ENCODE measurements at places on chromosomes 5 and 9.

DNA sequence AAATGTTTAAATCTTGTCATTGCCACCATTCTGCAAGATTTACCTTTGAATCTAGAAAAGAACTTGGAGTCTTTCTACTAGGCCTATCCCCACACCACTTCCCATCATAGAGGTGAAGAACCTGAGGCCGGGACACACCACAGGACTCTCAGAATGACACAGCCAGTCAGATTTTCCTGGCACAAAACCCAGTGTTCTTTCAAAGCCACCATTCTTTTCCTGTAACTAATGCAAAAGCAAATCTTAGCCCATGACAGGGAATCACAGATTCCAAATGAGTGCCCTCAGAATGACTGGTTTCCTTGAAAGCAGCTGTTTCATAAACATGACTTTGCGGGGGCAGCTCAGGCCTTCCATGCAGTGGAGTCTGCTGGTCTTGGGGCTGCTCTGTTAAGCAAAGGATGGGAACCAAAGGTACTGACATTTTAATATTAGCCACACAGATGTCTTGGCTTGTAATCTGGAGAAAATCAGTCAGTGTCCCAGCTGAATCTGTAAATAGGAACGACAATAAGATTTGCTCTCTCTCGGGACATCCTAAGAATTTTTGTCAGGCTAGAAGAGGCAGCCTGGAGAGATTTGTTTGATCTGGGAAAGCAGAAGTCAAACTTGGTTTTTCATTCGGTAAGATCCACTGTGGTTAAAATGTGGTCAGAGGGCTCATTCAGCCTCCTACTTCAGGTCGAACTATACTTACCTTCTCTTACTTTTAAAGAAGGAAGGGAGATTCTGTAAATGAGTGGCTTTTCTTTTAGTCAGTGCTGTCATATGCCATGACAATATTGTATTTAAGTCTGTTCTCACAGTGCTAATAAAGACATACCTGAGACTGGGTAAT lies 115.1 kb downstream of the PALM2AKAP2 start:
- DNase-seq: no peak

- DNase-seq: no peak
Observed at GRCh38 chr5:97635553-97635952, 452.5 kb upstream of the RIOK2 start.

DNA sequence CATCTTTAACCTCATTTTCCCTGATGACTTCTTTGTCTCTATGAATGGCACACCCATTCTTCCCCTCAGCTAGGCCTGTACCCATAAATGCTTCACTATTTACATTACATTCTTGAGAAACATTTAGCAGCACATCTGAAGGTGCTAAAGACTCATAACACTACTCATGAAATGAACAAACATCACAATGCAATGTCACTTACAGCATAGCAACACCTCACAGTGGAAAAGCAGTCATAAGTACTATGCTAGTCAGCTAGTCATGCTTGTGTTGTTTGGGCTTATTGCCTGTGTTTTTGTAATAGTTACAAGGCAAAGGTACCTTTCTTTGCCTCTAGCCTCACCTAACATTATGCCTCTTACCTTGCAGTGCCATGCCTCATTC lies 228.9 kb downstream of the KIAA0825 start:
- no peak for DNase-seq

DNA sequence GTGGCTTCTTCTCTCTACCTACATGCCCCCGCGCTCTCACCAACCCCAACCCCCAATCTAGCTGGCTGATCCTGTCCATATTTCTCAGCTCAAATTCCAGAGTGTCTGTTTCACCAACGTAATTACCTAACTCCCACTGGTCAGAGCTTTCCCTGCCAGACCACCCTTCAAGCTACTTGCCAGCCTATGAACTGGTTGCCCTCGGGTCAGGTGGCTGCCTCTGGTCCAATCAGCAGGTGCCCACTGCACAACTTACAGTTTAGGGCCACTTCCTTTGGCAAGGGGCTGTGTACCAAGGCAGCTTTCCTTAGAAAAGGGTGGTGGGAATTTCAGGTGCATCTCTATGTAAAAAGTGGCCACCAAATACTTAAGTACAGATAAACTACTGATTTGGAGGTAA lies 92.2 kb upstream of the SLC30A5 start:
- no peak for DNase-seq

GRCh38 chr5:124580925-124581737 lies 165.3 kb downstream of the ZNF608 start:
- no peak for DNase-seq

DNA sequence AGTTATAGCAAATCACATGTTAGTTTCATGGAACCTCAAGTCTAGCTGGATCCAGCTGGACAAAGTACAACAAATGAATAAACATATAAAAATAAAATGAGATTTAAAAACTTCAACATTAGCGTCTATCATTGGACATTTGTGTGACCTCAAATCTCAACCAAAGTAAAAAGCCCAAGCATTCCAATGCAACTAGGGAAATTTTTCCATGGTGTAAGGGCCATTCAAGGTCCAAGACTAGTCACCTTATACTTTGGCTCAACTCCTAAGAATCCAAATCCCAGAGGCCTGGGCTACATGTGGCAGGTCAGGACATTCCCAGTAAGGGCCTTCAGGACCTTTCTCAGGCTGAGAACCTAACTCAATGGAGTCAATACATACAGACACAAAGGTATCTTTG lies 137.4 kb upstream of the DMAC1 start:
- DNase-seq: no peak

DNA sequence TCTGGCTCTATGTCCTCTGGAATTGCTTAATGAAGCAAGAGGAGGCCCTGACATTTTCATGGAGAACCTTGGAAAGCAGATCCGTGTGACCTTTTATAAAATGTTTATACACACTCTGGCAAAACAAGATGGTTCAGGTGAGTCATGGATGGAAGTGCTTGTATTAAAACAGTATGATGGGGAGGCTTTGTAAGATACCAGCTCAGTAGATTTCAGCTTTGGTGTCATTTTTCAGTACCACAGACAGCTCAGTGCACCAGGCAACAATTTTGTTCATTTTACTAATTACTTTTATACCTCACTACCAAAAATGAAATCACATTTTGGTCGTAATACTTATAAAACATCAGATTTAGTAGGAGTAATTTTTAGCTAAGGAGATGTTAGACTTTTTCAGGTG lies 5.2 kb downstream of the KCNN2 start:
- no peak for DNase-seq

- DNase-seq: no peak
Observed at GRCh38 chr9:95086564-95086955, 230.9 kb downstream of the FANCC start.

DNA sequence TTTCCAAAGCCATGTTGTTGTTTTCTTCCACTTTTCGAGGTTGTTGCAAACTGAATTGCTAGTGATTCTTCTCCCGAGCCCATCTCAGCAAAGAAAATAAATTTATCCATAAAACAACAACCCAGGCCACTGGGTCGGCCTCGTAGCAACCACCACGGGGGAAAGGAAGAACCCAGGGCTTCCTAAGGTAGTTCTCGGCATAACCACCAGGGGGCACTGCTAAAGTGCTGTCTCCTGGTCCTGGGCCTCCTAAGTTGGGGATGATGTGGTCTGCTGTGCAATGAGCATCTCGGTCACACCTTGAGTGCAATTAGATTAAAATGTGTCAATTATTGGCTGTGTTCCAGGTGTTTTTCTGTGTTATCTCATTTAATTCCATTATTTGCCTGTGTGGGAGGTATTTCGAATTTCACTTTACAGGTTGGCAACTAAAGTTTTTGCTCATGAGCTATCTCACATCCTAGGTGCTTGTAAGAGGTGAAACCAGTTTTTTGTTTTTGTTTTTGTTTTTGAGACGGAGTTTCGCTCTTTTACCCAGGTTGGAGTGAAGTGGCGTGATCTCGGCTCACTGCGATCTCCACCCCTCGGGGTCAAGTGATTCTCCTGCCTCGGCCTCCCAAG lies 102.8 kb upstream of the DAP start:
- DNase-seq: peak; percentile 11

- DNase-seq: no peak
Observed at GRCh38 chr5:111855356-111855755, 98.4 kb upstream of the NREP start.

DNA sequence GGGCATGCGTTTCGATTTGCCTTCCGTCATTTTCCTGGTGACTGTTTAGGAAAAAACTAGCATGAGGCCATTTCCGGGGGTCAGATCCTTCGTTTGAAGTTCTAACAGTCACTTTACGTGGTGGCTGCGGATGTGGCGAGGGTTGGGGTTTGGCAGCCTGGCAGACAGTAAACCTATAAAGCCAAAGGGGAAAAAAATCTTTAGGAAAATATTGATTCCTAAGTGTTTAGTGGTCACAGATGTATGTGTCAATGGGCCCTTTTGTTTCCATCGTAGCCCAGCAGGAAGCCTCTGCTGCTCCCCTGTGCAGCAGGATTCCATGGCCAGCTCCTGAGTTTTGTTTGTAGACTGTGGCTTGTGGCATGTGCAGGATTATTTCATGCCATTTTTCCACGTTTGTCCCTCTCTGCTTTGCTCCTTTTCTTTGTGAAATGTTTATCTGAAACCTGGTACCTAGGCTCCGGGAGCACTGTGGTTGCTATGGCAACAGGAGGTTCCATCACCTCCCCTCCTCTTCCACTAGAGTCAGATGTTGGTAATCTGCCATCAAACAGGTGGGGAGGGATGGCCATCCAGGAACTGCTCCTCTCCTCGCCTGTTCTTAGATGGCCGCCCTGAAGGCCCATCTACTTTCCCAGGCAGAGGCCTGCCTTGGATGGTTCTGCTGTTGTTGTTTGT lies 202.3 kb downstream of the AOPEP start:
- peak; percentile 9 for DNase-seq

GRCh38 chr5:90983711-90984124 lies 399.4 kb downstream of the ARRDC3 start:
- DNase-seq: no peak

DNA sequence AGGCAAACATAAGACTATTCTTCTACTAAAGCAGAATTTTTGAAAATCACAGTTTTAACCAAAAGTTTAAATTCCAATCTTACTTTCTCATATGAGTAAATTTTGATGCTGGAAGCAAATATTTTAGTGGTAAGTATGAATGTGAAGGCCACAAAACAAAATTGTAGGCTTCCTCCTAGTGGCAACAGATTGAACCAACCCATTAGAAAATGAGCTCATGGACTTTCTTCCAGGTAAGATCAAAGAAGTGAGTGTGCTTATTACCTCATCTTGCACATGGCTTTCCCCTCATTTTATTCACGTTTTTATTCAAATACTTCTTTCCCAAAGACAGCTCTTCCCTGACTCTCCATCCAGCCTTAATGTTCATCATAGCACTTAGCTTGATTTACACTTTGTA lies 16.5 kb upstream of the RLN2 start:
- no peak for DNase-seq

DNA sequence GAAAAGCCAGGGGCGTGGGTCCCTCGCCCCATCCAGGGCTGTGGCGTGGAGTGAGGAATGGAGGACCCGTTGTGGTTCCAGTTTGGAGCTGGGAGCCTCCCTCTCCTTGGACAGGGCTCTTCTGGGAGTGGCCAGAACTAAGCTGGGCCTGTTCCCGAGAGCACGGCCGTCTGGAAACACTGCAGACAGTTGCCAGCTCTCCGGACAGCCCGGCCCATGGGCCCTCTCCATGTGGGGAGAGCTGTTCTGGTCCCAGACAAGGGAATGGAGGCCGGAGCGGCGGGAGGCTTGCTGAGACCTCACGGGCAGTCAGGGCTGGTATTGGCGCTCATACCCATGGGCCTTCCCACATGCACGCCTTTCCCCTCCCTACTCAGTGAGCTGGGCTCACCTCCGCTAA lies 45.2 kb upstream of the FCN2 start:
- no peak for DNase-seq

DNA sequence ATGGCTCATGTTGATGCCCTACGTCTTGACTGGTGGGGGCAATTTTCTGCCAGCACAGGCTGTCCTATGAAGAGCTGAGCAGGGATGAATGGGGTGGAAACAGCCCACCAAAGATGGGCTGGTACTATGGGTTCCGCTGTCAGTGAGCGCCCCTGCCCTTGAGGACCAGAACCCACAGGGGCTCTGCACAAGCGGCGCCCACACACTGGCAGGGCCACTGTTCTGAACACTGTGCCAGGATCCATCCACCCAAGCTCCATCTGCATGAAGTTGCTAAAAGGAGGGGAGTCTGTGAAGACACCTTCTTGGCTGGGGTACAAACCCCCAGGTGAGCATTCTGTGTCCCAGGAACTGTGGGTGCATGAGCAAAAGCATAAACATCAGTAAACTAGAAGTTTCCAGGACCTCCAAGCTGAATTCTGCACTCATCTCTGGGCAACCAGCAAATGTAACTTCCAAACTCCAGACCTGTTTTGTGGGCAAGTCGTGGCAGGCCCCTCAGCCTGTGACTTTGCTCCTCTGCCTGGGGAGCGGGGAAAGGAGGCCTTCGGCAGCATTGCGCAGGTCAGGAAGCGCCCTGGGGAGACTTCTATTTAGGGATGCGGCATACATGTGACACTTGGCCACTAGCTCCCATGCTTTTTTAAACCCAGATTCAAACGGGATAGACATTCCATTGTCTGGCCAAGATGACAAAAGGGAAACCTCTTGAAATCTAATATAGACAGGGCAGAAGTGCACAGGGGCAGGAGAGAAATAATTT lies 48.9 kb downstream of the PTPN3 start:
- DNase-seq: peak; percentile 16

DNA sequence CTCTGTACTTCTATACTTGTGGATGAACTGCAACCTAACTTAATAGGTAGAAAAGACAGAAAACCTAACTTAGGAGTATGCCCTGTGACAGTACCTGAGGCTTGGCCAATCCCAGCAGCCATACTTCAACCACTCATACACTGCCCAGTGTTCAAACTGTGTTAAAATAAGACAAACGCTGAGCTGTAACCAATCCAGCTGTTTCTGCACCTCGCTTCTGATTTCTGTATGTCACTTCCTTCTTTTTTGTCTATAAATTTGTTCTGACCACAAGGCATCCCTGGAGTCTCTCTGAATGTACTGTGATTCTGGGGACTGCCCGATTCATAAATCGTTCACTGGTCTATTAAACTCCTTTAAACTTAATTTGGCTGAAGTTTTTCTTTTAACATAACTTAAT lies 41.4 kb downstream of the AUH start:
- DNase-seq: no peak

DNA sequence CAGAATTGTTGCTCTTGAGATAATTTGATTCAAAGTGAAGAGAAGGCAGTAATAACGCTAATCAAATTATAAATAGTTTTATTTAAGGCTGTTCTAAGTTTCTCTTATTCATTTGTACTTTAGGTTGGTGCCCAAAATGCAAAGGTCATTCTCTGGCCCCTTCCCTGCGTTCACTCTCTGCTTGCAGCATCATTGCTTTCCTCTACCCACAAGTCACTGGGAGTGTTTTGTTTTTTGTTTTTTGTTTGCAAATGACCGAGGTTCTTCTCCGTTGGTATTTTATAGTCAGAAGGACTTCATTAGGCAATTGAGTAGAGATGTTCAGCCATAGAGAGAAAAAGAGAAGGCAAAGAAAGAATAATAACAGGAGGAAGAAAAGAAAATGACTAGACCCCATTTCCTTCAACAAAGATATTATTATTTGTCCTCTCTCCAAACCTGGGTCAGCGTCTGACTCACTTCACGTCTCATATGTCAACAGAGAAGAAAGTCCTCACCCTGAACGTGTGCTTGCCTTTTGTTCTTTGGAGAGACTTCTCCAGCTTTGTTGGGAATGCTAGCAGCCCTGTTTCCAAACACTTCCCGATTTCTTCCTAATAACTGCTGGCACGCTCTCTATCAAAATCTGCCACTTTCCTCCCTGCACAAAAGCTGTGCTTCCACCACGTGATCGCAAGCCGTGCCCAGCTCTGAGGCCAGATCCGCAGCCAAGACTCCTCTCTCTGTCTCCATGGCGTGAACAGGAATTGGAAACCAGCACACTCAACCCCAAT lies 119.8 kb downstream of the EBF1 start:
- DNase-seq: no peak

- no peak for DNase-seq
Observed at GRCh38 chr9:120040896-120041295, 539.1 kb downstream of the CDK5RAP2 start.
